ENCODE measurements at places on chromosomes 11 and 22.

DNA sequence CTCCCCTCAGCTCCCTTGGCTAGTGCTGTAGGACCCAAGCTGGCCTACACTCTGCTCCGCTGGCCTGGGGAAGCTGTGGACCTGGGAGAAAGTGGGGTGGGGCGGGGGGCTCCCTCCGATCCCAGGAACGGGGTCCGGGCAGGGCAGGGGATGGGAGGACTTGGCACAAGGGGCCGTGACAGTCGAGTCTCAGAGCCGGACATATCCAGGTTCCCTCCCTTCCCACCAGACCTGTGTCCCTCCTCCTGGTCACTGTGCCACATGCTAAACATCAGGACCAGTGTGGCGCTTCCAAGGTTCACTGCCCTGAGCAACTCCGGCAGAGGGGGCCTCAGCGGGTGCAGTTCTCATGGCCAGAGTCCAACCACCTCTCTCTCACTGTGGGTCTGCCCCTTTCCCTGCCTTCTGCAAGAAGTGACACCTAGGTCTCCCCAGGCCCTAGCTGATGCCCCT, 2.0 kb downstream of the DUSP8 start:
- DNase-seq = no peak

DNA sequence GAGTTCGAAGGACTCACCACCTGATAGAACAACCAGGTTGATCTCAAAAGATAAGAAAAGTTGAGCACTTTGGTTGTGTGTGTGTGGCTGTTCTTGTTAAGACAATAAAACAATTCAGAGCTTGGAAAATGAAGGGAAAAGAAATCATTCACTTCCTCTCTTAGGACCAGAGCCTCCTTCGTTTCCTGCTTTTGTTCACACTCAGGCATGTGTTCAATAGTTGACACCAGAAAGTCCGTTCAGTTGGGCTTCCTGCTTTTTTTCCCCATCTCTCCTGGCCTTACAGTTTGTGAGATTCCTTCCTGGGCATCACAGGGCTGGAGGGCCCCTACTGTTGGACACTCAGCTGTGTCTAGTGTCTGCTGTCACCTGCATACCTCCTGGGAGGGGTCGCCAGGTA, 48.0 kb downstream of the TSPAN18 start:
- DNase-seq = no peak

DNA sequence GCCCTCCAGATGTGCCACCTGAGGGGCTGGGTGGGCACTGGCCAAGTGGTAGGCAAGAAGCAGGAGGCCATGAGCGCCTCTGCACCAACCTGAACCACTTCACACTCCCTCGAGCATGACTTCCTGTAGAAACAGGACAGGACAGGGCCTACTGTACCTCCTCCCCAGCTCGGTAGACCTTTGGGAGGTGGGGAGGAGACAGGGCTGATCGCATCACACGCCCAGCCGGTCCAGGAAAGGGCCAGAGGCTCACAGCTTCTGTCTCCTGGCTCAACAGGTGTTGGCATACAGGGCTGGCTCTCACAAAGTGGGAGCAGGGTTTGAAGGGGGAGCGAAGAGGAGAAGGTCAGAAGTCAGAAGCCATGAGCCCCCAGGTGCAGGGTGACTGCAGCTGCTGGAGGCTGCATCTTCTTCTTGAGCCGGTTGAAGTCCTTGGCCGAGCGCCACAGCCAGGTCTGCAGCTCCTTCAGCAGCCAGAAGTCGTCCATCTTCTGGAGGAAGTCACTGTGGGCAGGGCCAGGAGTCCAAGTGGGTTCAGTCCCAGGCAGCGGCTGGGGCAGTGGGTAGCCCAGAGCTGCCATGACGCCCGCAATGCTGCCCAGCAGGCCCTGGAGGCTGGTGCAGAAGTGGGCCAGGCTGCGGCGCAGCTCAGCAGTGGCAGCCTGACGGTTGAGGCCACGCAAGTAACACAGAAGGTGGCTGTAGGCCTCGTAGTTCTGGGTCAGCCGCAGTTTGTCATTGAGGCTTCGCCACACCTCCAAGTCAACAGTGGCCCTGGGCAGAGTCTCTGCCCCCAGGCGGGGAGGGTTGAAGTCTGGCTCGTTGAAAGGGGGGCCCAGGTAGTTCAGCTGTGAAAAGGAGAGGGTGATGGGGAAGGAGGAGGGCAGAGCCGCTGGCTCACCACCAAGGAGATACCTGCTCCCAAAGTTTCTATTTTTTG, 8.3 kb downstream of the CLCF1 start:
- no peak for DNase-seq

DNA sequence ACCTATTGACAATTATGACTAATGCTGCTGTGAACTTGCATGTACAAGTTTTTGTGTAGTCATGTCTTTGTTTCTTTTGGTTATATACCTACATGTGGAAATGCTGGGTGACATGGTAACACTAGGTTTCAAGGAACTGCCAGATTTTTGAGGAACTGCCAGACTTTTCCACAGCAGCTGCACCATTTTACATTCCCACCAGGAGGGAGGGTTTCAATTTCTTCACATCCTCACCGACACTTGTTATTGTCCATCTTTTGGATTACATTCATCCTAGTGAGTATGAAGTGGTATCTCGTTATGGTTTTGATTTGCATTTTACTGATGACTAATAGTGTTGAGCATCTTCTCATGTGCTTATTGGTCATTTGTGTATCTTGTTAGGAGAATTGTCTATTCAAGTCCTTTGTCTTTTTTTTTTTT, 13.3 kb downstream of the CLDN5 start:
- DNase-seq = no peak

DNA sequence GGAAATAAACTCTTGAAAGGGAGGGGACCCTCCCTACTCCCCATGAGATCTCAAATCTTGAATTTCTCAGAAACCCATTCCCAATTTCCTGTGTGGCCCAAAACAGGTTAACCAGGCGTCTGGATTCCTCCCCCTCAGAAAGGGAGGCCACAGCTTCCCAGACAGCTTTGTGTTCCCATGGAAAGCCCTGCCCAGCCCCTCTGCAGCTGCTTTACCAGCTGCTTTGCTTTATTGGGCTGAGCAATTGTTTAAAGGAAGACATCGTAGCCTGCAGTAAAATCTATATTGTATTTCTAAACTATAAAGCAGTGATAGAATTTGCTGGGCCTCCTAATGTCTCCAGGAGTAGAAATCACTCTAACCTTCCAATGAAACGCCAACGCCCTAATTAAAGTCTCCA, 97.4 kb downstream of the CHST1 start:
- no peak for DNase-seq

- no peak for DNase-seq
Measured at GRCh38 chr22:25153961-25154666, 45.5 kb upstream of the CRYBB3 start.

- DNase-seq = no peak
Measured at GRCh38 chr11:82927264-82927880, 25.8 kb downstream of the DDIAS start.

GRCh38 chr11:3939651-3940190, 84.3 kb downstream of the STIM1 start:
- no peak for DNase-seq

- no peak for DNase-seq
Measured at GRCh38 chr11:59716051-59716450, 2.4 kb upstream of the OR10V1 start.

DNA sequence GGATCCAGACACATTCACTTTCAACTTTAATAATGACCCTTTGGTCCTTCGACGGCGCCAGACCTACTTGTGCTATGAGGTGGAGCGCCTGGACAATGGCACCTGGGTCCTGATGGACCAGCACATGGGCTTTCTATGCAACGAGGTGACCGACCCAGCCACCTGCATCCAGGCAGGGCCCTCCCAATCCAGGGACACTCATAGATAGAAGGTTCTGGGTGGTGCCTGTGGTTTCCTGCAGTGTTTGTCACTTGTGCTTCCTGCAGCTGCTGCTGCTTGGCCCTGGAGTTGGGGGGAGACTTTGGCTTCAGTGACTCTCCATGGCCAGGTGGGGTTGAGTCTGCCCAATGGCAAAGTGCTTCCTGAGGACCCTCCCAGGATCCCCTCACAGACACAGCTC, 7.3 kb downstream of the APOBEC3B start:
- no peak for DNase-seq

GRCh38 chr22:37259540-37260029, 15.5 kb upstream of the RAC2 start:
- no peak for DNase-seq

GRCh38 chr11:112778091-112778876, 182.9 kb upstream of the NCAM1 start:
- no peak for DNase-seq

All from activated CD4-positive, alpha-beta T cell treated with anti-CD3 and anti-CD28 coated beads for 1 hour (primary cell).